ENCODE measurements at places on chromosomes 16 and 17.

DNA sequence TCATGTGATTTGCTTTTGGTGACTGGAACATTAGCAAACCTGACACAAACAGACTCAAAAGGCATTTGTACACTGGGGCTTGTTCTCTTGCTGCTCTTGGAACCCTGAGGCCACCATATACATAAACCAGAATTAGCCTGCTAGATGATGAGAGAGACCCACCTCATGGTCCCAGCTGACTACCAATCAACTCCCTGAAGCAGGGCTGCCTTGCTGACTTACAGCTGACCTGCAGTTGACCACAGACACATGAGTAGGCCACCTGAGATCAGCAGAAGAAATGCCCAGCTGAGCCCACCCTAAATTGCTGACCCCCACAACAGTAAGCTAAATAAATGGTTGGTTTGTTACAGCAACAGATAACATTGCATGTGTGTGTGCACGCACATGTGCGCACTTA, 28.7 kb downstream of the BRIP1 start:
- DNase-seq: no peak

- no peak for DNase-seq
Measured at GRCh38 chr17:79183043-79183292, 108.3 kb downstream of the ENGASE start.

DNA sequence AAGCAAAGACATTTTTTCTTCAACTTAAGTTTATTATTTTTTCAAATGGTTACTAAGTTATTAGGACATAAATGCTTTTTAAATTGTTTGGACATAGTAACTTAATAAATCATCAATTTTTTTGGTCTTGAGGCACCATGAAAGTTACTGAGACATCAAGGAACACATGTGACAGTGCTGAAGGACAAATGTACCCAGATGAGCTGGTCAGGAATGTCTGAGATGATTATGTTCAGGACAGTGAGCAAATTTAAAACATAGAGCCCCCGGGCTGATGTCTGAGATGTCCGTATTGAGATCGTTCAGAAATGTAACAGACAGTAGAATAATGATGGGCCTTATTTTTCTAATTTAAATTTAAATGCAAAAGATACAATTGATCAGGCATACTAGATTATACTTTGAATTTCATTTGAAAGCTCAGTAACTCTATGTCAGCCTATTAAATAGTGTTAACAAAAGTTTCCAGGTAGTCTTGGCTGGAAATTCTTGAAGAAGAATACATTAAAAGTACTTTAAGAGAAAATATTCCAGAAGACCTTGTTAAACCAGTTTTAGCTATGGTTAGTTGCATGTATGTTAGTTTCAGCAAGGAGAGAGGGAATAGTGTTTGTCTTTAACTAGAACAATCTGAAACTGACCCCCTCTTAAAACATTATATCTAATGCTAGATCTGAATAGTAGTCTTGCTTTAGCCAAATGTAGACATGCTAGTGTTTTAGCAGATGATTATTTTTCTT, 36.4 kb downstream of the SEC14L1 start:
- DNase-seq: no peak

- peak; percentile 11 for DNase-seq
Measured at GRCh38 chr17:32927201-32927723, 691 bp upstream of the TMEM98 start.

GRCh38 chr16:28923231-28923587, 1.8 kb downstream of the RABEP2 start:
- DNase-seq: no peak

DNA sequence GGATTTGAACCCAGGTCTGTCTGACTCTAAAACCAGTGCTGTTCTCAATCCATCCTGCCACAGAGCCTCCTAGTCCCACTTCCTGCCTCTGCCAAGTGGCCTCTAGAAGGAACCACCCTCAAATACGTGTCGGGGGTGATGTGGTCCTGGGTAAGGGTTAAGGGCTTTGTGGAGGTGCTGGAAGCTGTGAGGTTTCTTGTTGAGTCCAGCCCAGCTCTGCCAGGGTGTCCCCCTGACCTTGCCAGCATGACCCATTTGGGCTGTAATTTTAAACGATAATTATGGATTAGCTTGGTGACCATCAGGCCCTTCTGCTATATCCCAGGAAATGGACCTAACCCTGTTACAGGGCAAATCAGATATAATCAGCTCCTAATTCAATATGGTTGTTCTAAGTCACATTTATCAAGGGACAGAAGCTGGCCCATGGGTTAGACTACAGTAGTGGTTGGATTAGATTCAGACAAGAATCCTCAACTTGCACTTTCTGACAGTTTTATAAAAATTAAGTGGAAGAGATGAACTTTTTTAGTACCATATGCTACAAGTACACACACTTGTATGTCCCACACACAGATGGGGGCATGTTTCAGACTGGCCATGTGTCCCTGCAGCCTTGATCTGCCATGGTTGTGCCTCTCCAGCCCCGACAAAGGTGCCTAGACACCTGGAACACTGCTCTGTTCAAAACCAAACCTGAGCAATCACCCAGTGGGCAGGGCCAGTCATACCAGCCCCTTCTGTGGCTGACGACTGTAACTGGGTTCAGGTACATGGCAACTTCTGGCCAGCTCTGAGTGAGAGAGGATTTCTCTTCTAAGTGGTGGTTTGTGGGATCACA, 48.0 kb downstream of the SMPD3 start:
- no peak for DNase-seq

- DNase-seq: no peak
Measured at GRCh38 chr16:80680839-80681238, 123.6 kb downstream of the CDYL2 start.

GRCh38 chr17:18971801-18972200, 19.8 kb downstream of the SLC5A10 start:
- no peak for DNase-seq

- no peak for DNase-seq
Measured at GRCh38 chr16:24188751-24189318, 67.3 kb upstream of the CACNG3 start.

GRCh38 chr16:64749346-64749745, 372.5 kb downstream of the CDH11 start:
- no peak for DNase-seq

- no peak for DNase-seq
Measured at GRCh38 chr17:80846932-80847331, 144.7 kb upstream of the CHMP6 start.

DNA sequence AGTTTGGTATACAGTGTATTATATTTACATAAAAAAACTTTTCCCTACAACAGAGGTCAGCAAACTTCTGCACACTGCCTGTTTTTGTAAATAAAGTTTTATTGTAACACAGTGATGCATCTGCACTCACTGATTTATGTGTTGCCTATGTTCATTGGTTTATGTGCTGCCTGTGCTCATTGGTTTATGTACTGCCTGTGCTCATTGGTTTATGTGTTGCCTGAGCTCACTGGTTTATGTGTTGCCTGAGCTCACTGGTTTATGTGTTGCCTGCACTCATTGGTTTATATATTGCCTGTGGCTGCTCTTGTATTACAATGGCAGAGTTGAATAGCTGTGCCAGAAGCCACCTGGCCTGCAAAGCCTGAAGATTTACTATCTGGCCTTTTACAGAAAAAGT, 81.6 kb downstream of the MYH11 start:
- peak; percentile 58 for DNase-seq

DNA sequence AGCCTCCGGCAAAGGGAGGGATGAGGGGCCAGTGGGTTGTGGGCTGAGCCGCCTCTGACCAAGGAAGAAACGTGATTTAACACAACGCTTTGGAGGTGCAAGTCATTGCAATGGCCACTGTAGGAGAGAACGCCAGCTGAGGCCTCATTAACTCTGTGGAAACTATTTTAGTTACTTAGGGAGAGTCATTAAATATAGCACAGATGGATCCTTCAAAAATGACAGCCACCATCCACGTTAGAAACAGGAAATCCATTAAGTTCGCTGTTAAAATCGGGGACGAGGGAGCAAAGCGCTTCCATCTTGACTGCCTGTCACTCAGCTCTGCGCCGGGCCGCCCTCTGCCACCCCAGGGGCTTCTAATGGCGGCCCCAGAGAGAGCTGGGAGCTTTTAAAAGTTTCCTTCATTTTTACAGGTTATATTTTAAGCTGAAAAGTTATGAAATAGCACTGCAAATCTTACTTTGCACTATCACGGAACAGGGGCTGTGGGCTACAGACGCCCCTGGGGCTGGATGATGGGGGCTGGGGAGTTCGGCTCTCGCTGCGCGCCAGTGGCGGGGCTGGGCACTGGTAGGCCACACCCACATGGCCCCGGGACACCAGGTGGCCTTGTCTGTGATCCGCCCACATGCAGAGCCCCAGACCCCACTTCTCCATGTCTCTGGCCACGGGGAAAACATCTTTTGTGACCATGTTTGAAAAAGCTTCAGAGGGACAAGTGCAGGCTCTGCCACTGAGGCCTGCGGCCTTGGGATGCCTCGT, 54.6 kb downstream of the LMF1 start:
- DNase-seq: no peak

GRCh38 chr16:58034774-58035173, 9.2 kb downstream of the MMP15 start:
- DNase-seq: no peak

DNA sequence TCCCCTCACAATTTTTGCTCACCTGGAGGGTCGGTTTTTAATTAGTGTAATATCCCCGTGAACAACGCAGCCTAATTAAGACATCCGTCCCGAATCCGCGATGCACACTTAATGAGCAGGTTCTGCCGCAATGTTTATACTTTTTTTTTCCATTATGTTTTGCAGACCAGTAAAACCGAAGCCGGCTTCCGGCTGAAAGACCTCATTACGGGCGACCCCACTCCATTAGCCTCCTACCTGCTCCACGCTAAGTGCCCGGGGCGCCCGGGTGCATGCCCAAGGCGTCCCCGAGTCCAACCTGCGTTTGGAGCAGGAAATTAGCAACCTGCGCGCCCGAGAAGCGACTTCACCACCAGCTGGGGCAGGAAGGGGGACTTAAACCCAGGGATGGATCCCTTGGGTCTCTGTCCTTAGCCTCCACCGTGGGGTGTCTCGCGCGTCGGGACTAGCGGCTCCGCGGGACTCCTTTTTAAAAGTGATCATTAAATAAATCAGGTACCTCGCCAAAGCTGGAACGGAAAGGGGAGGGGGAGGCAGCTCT, 1.7 kb downstream of the RBFOX3 start:
- no peak for DNase-seq

DNA sequence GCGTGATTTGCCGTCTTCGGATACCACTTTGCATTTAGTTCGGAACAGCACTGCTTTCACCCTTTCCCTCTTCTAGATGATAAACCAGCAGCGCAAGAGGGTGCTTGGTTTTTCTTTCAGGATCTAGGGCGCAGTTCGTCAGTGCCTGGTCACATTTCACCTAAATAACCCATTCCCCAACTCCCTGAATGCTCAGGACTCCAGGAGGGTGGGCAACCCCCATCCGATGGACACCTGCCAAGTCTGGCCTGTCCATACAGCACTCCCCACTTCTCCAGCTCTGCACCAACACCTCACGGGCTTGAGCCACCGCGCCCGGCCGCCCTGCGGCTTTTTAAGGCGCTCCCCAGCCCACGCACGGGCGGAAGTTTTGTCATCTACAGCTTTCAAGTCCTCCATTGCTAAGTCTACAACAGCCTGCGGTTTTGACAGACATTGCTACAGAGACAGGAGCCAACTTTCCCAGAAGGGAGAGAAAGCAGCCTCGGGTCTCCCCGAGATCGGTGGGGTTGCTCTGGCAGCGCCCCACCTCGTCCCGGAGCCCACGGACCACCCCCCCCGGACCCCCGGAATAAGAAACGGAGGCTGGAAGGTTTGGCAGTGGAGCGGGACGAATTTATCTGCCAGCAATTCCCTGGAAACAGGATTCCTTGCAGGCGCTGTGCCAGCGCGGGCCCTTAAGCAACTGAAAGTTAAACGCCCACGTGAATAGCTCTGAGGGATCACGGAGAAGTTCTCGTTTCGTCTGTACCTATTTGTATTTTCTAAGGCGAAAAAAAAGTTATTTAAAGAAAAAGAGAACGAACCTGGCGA, 38.6 kb upstream of the SLFN13 start:
- DNase-seq: peak; percentile 56

DNA sequence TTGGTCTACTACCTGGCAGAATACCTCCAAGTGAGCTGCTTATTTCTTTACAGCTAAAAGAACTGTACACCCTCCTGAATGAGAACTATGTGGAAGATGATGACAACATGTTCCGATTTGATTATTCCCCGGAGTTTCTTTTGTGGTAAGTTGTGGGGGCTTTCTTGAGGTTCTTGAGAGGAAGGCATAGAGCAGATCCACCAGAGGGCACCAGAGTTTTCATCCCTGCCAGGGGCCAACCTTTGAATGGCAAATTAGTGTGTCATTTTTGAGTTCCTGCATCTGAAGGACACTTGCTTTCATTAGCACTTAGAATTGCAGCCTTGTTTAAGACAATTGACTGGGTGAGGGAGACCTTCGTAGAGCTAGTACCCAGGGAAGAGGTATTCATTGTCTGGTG, 35.0 kb downstream of the NMT1 start:
- DNase-seq: peak; percentile 39

DNA sequence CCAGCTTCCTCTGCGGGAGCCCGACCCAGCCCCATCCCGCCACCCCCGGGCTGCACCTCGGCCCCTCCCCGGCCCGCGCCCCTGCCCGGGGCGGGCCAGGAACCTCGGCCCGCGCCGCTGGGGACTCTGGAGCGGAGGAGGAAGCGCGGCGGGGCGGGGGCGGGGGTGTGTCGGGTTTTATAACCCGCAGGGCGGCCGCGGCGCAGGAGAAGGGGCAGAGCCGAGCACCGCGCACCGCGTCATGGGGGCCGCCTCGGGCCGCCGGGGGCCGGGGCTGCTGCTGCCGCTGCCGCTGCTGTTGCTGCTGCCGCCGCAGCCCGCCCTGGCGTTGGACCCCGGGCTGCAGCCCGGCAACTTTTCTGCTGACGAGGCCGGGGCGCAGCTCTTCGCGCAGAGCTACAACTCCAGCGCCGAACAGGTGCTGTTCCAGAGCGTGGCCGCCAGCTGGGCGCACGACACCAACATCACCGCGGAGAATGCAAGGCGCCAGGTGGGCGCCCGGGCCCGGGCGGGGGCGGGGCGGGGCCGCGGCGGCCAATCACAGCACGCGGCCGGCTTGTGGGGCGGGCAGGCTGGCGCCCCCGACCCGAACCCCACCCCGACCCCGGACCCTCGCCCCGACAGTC, at the start of gene ACE:
ACE (plus strand) TSS at position 208 of the 626 bp plus-strand sequence; CDS start at position 242, 34 bp downstream.
- peak; percentile 15 for DNase-seq

DNA sequence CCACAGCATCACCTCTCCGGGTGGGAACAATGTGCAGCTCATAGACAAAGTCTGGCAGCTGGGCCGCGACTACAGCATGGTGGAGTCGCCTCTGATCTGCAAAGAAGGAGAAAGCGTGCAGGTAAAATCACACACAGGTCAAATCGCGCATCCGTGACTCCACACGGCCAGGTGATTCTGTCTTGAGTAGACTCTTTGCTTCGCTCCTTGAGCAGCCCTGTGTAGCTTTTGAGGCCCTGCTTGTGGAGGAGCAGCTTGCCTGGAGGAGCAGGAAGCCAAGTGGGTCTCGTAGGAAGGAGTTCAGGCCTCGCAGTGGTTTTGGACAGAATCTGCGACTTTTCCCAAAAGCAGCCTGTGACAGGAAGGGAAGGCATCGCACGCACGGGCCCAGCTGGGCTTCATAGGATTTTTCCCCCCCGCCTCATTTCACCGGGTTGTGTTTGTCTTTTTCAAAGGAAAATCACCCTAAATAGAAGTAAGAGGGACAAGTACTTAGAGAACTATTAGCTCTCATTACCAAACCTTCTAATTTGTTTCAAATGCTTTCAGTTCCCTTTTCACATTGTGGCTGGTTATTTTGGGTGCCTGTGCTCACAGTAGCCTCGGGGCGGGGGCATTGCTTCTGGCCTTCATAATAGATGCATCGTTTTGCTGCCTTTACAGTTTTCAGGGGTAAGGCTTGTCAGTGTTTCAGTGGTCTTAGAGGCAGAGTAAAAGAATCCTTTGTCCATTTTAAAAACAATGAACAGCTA, 71.5 kb downstream of the SEC14L1 start:
- DNase-seq: no peak

Measured in IMR-90 (cell line).